ENCODE measurements at places on chromosomes 12 and 14.

GRCh38 chr14:31886156-31886835 lies 190.8 kb upstream of the ARHGAP5 start:
- H3K36me3 ChIP-seq = no peaks in the 10 kb centered on the region
- no peak for DNase-seq
- H3K4me3 ChIP-seq = no peak overlapping the region
- no peak overlapping the region for H3K27ac ChIP-seq

DNA sequence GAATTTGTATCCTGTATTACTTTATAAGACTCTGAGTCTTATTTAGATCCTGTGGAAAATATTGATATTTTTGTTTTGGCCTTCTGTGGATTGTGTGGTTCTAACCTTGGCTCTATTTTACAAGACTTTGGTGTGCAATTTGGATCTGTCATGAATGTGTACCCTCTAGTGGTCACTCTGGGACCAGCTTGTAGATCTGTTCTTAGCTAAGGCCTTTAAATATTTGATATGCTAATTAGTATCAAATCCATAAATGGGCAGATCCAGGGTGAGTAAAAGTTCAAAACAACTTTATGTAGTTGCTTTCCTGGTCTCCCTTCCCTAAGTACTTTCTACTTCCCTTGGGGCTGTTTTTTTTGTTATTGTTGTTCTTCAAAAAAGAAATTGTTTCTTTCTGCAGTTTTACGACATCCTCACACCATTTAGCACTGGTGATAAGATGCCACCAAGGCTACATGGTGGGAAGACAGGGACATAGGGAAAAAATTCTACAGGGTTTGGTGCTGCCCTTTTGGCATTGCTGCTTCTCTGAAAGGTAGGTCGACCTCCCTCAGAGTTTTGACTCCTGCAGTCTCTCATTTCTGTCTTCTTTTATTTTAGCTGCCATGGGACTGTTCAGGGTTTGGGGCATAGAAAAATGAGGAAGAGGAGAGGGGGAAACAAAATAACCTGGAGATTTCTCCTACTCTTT lies 238.5 kb downstream of the GPHN start:
- peak; percentile 57 for DNase-seq
- no peaks in the 10 kb centered on the region for H3K36me3 ChIP-seq
- no peak overlapping the region for H3K4me3 ChIP-seq

GRCh38 chr12:57759360-57759980 lies 4.6 kb downstream of the MARCHF9 start:
- peaks cover 19% of the 10 kb centered on the region for H3K4me1 ChIP-seq
- H3K27me3 ChIP-seq = peaks cover 90% of the 10 kb centered on the region
- H3K36me3 ChIP-seq = no peaks in the 10 kb centered on the region
- peak; percentile 60 for DNase-seq
- no peak overlapping the region for H3K4me3 ChIP-seq

- no peak overlapping the region for H3K4me3 ChIP-seq
- H3K27me3 ChIP-seq = no peaks in the 10 kb centered on the region
- H3K36me3 ChIP-seq = no peaks in the 10 kb centered on the region
- no peak overlapping the region for H3K27ac ChIP-seq
- DNase-seq = no peak
Observed at GRCh38 chr12:7302266-7302986, 1.4 kb upstream of the ACSM4 start.

DNA sequence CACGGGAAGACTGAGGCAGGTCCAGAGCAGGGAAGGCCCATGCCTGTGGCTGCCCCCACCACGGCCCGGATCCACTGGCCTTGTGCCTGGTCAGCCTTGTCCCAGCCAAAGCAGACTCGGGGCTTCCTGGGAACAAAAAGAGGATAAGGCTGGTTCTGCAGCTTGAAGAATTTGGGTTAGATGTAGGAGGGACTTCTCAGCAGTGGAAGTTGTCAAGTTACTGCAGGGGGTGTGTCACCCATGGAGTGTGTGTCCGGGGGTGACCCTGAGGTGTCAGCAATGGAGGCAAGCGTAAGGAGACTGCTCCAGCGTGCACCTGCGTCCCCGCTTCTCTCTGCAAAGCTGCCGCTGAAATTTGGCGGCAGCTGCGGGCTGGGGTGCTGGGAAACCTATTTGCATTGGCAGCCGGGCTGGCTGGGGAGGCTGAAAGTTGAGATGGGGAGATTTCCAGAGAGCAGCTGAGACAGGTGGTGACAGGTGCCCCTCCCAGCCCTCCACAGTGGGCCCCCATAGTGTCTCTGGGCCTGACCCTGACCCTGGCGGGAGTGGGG lies 12.5 kb upstream of the TNFAIP2 start:
- peaks cover 21% of the 10 kb centered on the region for H3K4me1 ChIP-seq
- peak overlapping the region; percentile 56 for H3K4me3 ChIP-seq
- H3K27ac ChIP-seq = no peak overlapping the region
- H3K36me3 ChIP-seq = no peaks in the 10 kb centered on the region
- DNase-seq = peak; percentile 60
